Activated T-cell treated with anti-CD3 and anti-CD28 coated beads, Interleukin-2, amount 50 U/mL, for 1 hour (primary cell): ENCODE measurements at places on chromosomes 16 and 17.

GRCh38 chr16:17282247-17282646 lies 188.5 kb downstream of the XYLT1 start:
- no peak for DNase-seq

GRCh38 chr16:26134588-26134987 lies 442.8 kb downstream of the HS3ST4 start:
- DNase-seq = no peak

GRCh38 chr17:13704333-13704732 lies 102.6 kb upstream of the HS3ST3A1 start:
- DNase-seq = no peak

- no peak for DNase-seq
These were observed 282.5 kb downstream of the SNX29 start for GRCh38 chr16:12258861-12259645.

DNA sequence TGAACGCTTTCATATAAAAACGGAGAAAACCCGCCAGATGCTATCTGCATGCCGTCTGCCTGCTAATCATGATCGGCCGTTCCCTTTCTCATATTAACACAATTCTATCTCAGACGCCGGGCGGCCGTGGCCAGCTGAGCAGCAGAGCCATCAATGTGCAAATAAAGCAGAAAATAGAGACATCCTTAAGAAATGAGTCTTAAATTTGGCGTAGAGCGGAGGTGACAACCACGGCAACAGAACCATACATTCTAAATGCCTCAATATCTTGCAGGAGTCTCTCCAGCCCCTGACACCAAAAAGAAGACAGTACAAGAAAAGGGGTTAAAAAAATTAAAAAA lies 2.7 kb upstream of the IRX5 start:
- DNase-seq = peak; percentile 23

GRCh38 chr16:73543331-73543969 lies 495.5 kb upstream of the ZFHX3 start:
- no peak for DNase-seq

DNA sequence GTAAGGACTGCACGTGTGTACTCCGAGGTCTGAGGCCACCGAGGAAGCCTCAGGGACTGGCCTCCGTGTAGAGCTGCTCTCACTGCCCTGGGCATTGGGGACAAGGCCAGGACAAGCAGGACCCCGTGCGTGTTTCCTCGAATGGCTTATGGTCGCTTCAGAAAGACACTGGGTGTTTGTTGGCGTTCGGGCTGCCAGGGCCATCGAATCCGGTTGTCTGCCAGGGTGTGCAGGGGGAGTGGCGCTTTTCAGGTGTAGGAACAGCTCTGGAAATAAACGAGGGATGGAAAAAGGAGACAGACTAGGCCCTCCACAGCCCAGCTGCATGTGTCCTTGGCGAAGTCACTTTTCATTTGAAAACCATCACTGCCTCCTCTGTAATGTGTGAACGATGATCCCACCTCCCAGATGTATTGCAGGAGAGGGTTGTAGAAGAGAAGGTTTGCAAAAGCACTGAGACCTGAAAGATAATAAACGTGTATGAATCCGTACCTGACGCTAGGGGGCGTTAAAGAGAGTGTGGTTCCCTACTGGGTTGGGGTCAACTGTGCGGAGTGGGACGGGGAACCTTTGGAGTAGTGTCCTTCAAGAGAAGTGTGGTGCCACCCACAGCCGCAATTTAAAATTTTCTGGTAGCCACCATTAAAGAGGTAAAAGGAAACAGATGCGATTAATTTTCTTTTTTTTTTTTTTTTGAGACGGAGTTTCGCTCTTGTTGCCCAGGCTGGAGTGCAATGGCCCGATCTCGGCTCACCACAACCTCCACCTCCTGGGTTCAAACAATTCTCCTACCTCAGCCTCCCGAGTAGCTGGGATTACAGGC lies 2.1 kb upstream of the ZSCAN10 start:
- no peak for DNase-seq

- no peak for DNase-seq
These were observed 993 bp downstream of the ERN1 start for GRCh38 chr17:64128787-64129514.

DNA sequence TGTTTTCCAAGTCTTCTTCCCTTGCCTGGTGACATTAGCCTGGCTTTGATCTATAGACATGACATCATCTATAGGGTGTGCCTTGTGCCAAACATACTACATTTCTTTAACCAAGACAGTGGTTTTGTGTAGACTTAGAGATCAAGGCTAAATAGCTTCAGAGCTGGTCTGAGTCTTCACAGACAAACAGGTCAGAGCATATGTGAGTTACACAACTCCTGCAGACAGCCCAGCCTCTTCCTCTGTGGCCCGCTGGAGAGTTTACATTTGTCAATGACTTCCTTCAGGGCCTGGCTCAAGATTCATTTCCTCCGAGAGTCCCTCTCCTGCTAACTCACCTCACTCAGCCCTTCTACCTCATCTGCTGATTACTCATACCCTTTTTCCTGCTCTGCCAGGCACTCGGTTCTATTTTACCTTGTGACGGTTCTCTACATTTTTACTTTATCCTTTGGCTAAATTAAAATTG lies 73.1 kb upstream of the TANC2 start:
- no peak for DNase-seq

- no peak for DNase-seq
These were observed 13.1 kb downstream of the MRM3 start for GRCh38 chr17:795276-795675.

- peak; percentile 56 for DNase-seq
These were observed 68.7 kb downstream of the RAI1 start for GRCh38 chr17:17749921-17750320.

GRCh38 chr17:2800367-2800766 lies 4.1 kb downstream of the RAP1GAP2 start:
- DNase-seq = no peak

GRCh38 chr16:79372503-79373184 lies 227.9 kb downstream of the MAF start:
- no peak for DNase-seq

DNA sequence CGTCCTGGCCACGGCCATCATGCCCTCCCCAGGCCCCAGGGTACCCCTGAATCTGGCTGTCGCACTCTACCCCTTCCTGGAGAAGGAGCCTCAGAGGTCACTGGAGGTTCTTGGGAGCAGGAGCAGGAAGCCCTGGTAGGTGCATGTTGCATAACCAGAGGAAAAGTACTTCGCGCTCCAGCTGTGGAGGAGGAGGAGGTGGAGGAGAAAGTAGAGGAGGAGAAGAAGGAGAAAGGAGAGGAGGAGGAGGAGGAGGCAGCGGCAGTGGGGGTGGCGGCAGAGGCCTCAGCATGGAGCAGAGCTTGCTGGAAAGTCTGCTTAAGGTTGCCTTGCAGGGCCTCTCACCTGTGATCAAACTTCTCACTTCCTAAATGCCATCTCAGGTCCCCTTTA lies 61.8 kb downstream of the BAIAP2 start:
- DNase-seq = no peak

GRCh38 chr17:31493656-31494155 lies 102.2 kb downstream of the RAB11FIP4 start:
- no peak for DNase-seq

GRCh38 chr16:28186752-28187151 lies 25.0 kb downstream of the XPO6 start:
- DNase-seq = no peak

GRCh38 chr17:37025238-37025637 lies 76.5 kb downstream of the AATF start:
- no peak for DNase-seq

- DNase-seq = peak; percentile 42
These were observed 10.2 kb upstream of the NFATC3 start for GRCh38 chr16:68074850-68075555.

DNA sequence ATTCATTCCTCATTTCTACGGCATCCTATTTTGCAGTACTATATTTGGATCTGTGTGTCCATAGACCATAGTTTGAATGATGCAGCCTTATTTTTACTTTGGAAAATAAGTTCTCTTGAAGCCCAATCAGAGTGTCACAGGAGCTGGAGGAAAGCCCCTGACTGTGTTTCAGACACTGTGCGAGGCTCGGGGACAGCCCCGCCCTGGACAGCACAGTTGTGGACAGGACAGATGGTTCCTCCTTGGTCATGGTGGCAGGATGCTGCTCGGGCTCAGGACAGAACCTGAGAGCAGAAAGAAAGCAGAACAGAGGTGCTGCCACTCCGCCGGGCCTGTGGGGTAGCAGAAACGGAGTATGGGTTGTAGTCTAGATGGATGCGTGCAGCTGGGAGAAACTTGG lies 22.9 kb downstream of the BANP start:
- no peak for DNase-seq

- DNase-seq = no peak
These were observed 45.9 kb downstream of the C16orf95 start for GRCh38 chr16:87271256-87271655.

GRCh38 chr17:48174833-48175523 lies 67.4 kb downstream of the SNX11 start:
- no peak for DNase-seq

- no peak for DNase-seq
These were observed 87.5 kb upstream of the HLF start for GRCh38 chr17:55177159-55177854.

DNA sequence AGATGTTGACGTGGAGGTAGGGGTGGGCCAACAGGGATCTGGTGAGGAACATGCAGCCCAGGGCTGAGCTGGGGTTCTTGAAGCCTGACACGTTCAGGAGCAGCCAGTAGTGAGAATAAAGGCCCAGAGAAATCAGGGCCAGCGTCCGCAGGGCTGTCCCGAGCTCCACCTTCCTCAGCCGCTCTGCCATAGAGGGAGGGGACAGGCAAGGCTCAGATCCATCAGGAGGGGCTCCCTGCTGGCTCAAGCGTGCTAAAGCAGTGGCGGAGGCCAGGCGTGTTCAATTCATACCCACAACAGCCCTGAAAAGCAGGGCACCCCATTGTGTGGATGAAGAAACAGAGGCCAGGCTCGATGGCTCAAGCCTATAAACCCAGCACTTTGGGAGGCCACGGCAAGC lies 8.3 kb upstream of the FDXR start:
- DNase-seq = no peak

- DNase-seq = no peak
These were observed 140.2 kb downstream of the PITPNC1 start for GRCh38 chr17:67517325-67517724.

DNA sequence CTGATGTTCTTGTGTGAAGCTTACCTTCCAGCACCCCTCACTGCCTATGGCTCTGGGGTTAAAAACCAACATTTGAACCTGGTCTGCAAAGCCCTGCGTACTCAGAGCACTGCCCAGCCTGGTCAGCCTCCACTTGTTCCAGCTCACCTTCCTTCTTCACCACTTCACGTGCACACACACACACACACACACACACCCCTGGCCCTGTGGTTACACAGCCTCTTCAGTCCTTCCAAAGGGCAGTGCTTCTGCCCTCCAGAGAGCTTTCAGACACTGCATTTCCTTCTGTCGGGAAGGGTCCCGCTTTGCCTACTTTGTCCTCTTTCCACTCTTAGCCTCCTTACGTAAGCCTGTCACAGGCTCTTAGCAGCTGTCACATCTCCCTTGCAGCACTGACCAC lies 9.6 kb upstream of the TMEM220 start:
- DNase-seq = no peak

- DNase-seq = no peak
These were observed 825 bp downstream of the BLMH start for GRCh38 chr17:30290696-30291542.

- no peak for DNase-seq
These were observed 215.1 kb upstream of the GSE1 start for GRCh38 chr16:85398050-85398451.

DNA sequence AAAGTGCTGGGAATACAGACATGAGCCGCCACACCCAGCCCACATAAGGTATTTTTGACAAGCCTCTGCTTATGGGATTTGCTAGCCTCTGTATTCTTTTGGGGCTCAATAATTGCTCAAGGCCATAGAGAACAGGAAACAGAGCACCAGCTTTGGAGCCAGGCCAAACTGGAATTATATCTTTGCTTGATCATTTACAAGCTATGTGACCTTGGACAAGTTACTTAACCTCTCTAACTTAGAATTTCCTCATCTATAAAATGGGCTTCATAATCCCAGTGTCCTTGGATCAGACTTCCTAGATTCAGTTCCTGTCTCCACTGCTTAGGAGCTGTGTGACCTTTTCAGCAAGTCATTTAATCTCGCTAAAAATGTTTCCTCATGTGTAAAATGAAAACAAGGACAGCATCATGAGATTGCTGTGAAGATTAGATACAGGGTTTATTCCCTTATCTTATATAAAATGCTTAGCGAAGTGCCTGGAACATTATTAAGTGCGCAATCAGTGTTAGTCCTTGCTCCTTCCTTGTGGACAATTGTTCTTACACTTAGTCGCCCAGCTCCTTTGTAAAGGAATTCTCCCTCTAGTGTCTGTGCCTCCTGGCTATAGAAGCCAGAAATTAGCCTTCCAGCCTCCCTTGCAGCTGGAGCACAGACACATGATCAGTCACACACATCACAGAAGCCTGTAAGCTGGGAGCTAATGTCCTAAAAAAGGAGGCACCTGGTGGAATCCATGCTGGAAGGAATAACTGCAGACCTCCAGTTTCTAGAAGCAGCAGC lies 16.6 kb downstream of the KRT9 start:
- no peak for DNase-seq

- DNase-seq = no peak
These were observed 538 bp upstream of the CCNF start for GRCh38 chr16:2428784-2429033.

DNA sequence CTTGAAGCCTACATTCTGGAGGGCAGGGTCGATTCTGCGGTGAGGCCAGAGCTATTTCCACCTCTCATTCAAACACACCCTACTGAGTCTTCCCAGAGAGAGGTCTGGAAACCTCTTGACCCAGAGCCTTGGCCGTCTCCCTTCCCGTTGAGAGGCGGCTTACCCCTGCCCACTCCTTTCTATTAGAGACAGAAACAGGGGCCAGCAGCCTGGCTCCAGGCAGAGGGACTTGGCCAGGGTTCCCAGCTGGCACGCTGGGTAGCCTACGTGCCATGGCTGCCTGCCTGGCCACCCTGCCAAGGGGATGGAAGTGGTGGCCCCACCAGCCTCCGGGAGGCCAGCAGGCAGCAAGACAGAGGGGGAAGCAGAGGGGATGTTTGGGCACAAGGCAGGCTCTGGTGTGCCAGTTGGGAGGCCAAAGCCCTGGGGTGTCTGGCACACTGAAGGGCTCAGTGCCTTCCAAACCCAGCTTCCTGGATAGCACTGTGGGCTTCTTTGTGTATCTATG lies 6.0 kb downstream of the STAC2 start:
- DNase-seq = no peak

GRCh38 chr17:73208139-73208827 lies 15.4 kb downstream of the COG1 start:
- DNase-seq = no peak

GRCh38 chr16:14560523-14560922 lies 69.5 kb downstream of the PARN start:
- DNase-seq = no peak

GRCh38 chr17:59410049-59410437 lies 78.6 kb downstream of the YPEL2 start:
- no peak for DNase-seq
